Prostate gland (tissue), 2 donors: ENCODE measurements at places on chromosomes 16 and 17.

DNA sequence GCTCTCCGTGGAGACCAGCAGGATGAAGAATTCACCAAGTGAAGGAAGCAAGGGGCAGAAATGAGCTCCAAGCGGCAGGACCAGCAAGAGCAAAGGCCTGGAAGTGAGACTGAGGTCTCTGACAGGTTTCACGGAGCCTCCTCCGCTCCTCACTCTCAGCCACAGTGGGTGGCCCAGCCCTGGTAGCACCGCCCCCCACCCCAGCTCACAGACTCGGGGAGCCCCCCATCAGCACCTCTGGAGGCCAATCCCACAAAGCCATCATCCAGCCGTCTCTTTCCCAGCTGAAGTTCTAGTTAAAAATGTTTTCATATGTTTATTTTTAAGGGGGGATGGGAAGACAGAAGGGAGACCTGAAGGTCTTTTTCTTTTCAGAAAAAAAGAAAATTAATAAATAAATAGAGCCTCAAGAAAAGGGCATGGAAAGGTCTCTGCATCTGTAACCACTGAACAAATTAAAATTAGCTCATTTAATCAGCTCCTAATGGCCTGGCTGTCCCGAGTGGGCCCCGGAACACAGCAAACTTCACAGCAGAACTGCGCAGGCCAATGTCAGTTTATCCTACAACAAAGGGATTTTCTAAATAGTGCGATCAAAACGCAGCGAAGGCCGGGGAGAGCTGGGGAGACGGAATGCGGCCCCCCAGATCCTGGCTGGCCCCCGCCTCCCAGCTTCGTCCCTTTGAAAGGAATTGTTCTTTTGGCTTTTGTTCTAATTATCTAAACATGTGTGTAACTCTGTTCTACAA is 190.3 kb downstream of the ZNF423 start:
- no peak for DNase-seq

GRCh38 chr17:5763595-5764306 is 179.4 kb upstream of the NLRP1 start:
- DNase-seq = no peak

GRCh38 chr16:13471036-13471435 is 448.9 kb upstream of the ERCC4 start:
- no peak for DNase-seq

DNA sequence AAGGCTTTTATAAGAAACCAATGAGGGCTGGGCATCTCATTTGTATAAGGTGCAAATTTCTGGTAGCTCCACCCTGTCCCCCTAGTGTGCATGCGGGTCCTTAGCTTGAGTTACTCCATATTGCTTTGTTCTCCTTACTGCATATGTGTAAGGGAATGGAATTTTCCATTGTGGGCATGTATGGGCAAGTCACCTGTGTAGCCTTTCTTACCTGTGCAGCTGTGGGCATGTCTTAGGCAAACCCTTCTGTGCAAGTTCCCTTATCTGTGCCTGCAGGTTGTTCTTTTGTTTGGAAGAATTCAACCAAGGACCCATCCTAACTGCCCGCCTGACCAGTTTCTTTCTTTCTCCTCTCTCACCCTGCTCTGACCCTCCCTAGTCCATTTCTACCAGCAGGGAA is 122.8 kb upstream of the HS3ST4 start:
- no peak for DNase-seq

GRCh38 chr17:45719335-45720071 is 64.6 kb upstream of the CRHR1 start:
- peak; percentile 13 for DNase-seq

GRCh38 chr17:41520821-41521521 is 2.3 kb upstream of the KRT15 start:
- DNase-seq = no peak

- no peak for DNase-seq
Measured at GRCh38 chr17:17084317-17084835, 42.1 kb downstream of the MPRIP start.

- no peak for DNase-seq
Measured at GRCh38 chr17:27610304-27610677, 20.7 kb upstream of the LGALS9 start.

DNA sequence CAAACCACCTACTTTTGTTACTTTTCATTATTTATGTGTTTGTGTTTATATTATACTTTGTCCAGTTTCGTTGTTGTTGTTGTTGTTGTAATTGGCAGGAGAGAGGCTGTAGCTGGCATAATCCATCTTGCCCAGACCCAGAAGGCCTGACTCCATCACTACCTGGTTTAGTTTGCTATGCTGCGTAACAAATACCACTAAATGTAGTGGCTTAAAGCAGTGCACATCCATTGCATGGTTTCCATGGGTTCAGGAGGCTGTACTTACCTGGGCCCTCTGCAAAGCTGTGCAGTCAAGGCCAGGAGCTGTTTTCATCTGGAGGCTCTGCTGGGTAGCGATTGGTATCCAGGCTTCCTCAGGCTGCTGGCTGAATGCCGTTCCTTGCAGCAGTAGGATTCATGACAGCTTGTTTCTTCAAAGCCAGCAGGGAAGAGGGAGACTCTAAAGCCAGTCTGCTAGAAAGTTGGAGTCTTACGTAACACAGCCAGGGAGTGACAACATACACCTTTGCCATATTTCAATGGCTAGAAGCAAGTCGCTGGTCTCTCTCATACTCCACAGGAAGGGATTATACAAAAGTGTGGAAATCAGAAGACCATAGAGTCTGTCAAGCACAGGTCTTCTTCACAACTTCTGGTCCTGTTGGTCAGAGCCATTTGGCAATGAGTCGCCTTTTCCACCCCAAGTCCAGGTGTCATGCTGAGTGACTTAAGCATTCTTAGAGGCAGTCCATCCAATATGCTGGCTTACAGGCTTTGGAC is 41.1 kb downstream of the TNRC6C start:
- no peak for DNase-seq

DNA sequence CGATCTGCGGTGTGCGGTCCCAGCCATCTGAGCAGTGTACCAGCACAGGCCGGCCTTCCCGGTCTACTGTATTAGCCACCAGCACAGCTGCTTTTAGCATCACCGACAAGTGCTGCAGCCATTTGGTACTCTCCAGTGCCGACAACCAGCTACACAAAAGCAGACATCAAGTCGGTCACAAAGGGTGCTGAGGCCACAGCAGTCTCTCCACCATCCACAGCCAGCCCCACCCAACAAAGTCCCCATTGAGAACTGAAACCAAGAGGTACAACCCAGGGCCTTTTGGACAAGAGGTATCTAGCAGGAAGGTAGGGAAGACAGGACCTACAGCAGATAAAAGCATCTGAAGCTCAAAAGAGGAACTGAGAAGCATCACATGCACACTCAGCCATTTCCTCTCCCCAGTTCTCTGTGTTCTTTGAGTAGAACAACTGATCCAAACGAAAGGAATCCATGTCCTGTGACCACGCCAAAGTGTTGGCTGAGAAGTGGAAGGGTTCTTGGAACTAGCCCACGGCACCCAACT is 9.5 kb downstream of the MTMR4 start:
- no peak for DNase-seq

- DNase-seq = no peak
Measured at GRCh38 chr17:50721194-50722010, 2.0 kb downstream of the LUC7L3 start.

GRCh38 chr17:71530248-71530647 is 590.6 kb upstream of the SOX9 start:
- peak; percentile 9 for DNase-seq

DNA sequence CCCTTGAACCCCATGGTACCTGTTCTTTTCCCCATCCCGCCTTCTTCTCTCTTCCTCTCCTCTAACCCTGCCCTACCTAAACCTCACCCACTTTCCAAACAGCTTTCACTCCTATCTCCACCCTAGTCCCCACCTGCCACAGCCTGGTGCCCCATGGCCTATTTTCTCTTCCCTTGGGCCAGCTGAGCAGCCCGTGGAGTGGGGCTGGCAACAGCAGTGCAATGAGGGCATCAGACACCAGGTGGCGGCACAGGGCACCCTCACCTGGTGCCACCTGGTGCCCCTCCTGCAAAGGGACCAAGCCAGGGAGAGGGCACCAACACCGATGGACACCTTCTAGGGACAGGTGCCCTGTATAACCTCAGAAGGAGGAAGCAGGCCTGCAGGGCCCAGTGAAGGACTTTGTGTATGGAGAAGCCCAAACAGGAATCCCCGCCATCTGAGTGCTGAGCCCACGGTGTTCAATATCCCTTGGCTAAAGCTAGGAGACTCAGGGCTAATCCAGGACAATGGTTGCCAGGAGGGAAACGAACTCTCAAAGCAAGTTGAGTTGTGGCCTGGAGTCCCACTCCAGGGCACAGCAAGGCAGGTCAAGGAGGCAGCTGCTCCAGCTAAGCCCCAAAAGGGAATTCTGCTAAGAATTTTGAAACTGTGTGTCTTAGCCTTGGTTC is 4.0 kb upstream of the ABCC3 start:
- peak; percentile 70 for DNase-seq

- DNase-seq = no peak
Measured at GRCh38 chr17:55510986-55511721, at the start of gene SMIM36. Gene SMIM36 (minus strand): TSS chr17:55511452.

- DNase-seq = no peak
Measured at GRCh38 chr17:33447090-33447489, 154.0 kb upstream of the ASIC2 start.

DNA sequence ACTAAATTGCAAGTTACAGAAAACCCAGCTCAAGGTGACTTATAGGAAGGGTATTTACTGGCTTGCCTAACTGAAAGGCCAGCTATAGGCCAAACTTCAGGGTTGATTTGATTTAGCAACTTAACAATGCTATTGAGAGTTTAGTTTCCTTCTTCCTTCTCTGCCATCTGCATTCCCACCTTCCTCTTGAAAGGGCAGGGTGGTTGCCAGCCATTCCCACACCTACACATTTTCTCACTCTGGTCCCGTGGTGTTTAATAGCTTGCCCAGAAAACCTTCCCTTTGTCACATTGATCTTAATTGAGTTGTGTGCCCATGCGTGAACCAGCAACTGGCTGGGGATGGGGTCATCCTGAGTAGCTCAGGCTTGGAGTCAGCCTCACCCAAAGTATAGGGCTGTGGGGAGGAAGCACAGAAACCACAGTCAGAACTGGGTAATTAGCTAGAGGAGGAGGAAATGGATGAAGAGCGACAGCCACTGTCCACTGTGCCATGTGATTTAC is 194.7 kb downstream of the SPECC1 start:
- DNase-seq = no peak

GRCh38 chr17:73644145-73645049 is at the start of gene SDK2:
Gene SDK2 (minus strand): TSS chr17:73644445. CDS start chr17:73644088, 357 bp downstream.
- peak; percentile 18 for DNase-seq

GRCh38 chr16:85473323-85473722 is 139.8 kb upstream of the GSE1 start:
- no peak for DNase-seq

DNA sequence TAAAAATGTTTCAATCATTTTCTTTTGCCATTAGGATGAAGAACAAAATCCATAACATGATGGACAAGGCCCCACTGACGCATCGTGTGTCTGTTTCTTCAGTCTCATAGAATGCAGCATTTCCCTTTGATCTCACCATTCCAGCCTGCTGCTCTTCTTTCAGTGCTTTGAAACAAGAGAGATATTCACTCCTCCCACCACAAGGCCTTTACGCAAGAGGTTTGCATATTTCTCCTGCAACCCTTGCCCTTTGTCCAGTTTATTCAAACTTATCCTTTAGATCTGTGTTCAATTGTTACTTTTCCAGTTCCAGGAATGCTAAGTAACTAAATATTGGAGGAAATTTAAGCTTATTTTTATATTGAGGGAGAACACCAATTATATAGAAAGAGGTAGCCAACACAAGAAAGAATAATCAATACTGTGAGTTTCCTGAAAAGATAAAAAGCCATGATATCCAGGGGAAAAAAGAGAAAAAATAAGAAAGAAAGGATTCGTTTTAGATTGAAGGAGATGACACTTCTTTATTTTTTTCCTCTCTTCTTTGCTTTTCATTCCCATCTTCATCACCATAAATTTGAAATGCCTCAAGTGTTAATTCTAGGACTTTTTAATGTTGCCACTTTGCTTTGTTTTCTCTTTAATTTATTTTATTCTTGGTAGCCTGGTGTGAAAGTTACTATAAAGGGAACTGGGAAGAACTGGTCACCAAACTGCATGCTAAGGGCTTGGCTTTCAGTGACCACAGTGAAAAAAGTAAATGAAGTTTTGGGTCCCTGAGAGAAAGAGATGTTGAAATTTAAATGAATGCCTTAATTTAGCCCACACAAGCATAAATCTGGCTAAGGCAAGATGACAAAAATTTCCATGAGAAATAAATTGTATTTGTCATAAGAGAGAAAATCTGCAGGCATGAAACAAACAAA is 102.1 kb downstream of the KIF2B start:
- DNase-seq = no peak

DNA sequence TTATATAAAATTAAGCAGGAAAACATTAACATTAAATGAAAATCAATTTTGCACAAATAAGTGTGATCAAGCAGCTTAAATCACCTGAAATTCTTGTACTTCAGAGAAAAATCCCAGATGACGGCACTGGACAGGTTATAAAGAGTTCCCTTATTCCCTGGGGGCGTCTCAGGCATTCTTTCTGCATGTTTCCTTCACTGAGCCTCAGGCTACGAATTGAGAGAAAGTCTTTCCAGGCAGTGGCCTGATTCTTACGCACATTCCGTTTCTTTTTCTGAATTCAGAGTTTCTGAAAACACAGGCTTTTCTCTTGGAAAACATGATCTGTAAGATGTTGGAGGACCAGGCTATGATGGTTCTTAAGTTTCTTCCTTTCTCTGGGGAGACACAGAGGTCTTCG is 22.1 kb upstream of the PITPNM3 start:
- DNase-seq = no peak

GRCh38 chr16:14486520-14487303 is 143.3 kb downstream of the PARN start:
- DNase-seq = peak; percentile 85
